ENCODE measurements at places on chromosomes 1 and 21.

- DNase-seq = no peak
These were observed 6.8 kb upstream of the PLCH2 start for GRCh38 chr1:2469103-2469940.

DNA sequence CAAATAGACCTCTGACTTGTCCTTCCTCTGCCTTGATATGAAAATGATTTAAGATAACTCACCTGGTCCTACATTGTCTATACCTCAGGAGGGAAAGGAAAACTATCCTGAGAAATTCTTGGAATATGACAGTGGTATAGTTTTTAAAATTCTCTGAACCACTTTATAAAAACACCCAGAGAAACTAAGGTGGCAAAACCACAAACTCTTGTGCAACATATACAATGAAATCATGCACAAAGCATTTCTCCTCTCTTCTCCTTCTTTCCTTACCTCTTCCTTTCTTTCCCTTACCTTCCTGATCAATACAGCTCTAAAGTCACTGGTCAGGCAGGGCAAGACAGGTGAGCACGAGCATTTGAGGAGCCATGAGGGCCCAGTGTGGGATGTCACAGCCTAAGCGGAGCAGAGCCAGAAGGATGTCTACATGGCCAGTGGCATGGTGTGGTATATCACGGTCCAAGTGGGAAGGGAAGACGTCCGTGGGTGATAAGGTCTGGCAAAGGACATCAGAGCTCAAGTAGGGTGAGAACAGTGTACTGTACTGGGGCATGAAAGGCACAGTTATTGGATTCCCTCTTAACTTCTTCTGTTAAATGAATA, 543.3 kb downstream of the DPYD start:
- DNase-seq = no peak

- DNase-seq = no peak
These were observed 88.4 kb downstream of the C21orf91 start for GRCh38 chr21:17730782-17731181.

DNA sequence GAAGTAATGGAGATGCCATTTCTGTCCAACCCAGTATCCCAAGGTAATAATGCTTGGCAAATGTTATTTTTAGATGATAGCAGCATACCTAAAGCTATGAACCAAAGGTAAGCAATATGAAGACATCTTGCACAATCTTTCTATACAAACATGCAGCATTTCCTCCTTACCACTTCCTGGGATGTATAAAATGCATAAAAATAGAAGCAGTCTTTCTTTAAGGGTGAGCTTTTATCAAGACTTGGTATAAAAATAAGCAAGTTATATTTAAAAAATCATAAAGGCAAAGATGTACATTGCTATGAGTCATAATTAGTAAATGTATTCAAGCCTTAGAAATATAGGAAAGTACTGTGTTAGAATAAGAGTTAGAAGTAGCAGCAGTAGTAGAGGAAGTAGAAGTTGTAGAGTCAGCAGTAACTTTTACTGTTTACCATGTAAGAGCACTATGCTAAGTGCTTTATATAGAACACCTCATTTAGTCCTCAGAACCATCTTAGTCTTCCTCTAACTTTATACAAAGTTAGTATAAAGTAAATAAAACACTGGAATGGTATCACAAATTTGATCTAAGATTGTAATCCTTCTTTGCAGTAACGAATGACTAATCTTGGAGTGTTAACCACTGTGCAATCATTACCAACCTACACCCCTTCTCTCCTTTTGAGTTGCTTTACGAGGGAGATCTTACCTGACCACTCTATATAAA, 371.3 kb downstream of the VAV3 start:
- DNase-seq = no peak

- DNase-seq = no peak
These were observed 12.8 kb downstream of the EIF2B3 start for GRCh38 chr1:44973645-44974044.

- DNase-seq = no peak
These were observed 66.5 kb upstream of the ERRFI1 start for GRCh38 chr1:8092657-8093056.

GRCh38 chr1:117685936-117686806, 80.3 kb downstream of the TENT5C start:
- no peak for DNase-seq

GRCh38 chr1:151606384-151606783, 5.5 kb upstream of the SNX27 start:
- DNase-seq = no peak

- no peak for DNase-seq
These were observed 16.8 kb downstream of the PHTF1 start for GRCh38 chr1:113742515-113742914.

DNA sequence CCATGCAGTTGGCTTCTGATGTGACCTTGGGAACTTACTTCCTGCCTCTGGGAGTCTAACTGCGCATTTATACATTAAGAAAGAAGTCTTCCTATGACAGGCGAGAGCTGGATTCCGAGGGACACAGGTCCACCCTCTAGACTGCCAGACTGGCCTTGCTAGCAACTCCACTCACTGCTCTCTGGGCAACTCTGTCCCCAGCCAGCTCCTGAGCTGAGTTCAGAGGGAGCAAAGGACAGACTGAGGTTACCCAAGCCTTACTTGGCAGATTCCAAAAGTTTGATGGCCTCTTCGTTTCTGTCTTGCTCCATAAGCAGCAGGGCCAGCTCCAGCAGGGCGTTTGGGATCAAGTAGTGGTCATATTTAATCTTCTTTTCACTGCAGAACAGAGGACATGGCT, 41.8 kb downstream of the TTC39A start:
- no peak for DNase-seq

DNA sequence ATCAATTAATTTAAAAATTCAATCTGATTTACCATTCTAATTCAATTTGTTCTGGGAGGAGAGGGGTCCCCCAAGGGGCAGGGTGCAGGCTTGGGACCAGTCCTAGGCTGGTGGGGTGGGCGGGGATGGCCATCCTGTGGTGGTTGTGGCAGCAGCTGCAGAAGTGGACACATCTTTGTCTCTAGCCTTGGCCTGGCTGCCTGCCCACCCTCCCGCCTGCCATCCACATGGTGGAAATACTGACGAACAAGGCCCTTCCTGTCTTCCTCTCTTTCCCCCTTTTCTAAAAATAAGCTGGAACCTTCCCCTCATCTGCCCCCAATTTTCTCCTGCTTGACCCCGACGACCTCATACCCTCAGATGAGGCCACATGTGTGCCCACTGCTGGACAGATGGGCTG, 130.9 kb downstream of the FOXD2 start:
- DNase-seq = peak; percentile 46

- DNase-seq = no peak
These were observed 68.6 kb upstream of the HSPA13 start for GRCh38 chr21:14451546-14451945.

DNA sequence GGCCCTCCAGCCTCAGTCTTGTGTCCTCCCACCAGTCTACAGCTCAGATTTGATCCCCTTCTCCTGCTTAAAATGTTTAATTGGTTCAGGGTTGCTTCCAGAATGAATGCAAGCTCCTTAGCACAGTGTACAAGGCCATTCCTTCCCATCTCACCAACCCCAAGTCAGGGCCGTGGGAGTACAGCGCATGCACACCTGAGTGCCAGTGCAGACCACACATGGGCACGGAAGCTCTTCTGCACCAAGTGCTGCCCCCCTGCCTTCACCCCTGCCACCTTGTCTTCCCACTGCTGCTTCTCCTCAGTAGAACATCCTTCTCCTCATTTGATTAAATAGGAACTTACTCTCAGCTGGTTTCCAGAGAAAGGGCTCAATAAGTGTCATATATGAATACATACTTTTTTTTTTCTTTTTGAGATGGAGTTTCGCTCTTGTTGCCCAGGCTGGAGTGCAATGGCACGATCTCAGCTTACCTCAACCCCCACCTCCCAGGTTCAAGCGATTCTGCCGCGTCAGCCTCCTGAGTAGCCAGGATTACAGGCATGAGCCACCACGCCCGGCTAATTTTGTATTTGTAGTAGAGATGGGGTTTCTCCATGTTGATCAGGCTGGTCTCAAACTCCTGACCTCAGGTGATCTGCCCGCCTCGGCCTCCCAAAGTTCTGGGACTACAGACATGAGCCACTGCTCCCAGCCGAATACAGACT, 9.3 kb downstream of the PMF1 start:
- DNase-seq = no peak

DNA sequence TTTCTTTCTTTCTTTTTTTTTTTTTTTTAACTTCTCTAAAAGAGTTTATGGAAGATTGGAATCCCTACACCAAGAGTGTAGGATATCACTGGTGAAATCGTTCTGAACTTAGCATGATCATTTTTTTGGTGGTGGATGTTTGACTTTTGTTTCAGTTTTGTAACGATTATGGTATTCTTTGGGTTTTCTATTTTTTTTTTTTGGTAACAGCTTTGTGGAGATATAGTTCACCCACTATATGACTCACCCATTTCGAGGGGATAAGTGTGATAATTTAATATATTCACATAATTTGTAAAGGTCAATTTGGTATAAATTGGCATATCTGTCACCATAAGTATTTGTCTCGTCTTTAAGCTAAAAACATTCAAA, 29.2 kb downstream of the AGPAT3 start:
- DNase-seq = no peak

GRCh38 chr21:20551939-20552338, 446.3 kb upstream of the NCAM2 start:
- no peak for DNase-seq

DNA sequence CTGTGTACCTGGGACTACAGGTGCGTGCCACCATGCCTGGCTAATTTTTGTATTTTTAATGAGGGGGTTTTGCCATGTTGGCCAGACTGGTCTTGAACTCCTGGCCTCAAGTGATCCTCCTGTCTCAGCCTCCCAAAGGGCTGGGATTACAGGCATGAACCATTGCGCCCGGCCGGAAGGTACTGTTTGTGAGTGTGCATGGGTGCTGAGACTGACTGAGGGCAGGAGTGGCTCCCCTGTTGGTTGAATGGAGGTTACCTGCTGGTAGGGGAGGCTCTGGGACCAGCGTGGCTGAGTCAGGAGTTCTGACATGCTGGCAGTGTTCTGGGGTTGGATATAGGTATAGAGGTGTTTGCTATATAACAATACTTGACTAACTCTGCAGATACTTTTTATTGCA, 10.4 kb downstream of the PRMT2 start:
- no peak for DNase-seq

DNA sequence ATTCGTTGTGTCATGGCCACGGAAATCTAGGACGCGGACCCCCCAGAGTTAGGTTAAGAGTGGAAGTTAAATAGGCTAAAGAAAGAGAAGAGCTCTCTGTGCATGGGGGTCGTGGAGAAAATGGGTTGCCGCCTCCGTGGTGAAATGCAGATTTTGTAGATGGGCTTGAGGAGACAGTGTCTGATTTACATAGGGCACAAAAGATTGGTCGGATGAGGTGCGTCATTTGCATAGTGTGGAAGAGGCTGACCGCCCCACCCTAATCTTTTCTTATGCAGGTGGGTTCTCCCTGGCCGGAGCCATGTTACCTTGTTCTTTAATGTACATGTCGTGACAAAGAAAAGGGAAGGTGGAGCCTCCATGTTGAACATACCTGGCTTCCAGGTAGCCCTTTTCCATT, 14.3 kb upstream of the SLC5A9 start:
- DNase-seq = no peak

DNA sequence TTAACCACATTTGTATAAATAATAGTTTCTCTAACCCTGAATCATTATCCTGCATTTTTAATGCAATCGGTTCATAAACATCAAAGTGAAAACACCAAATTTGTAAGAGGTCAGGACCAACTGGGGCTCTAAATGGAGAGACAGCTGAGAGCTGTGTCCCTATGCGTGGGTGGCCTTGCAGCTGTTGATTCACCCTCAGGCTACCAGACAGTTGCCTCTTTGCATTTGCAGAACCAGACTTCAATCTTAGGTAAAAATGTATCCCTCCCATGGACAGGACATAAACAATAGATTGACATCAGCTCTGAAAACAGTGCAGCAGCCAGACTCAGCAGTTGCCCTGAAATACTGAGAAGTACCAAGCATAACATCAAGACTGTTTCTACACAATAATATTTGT, 8.8 kb upstream of the TGFB2 start:
- DNase-seq = no peak

DNA sequence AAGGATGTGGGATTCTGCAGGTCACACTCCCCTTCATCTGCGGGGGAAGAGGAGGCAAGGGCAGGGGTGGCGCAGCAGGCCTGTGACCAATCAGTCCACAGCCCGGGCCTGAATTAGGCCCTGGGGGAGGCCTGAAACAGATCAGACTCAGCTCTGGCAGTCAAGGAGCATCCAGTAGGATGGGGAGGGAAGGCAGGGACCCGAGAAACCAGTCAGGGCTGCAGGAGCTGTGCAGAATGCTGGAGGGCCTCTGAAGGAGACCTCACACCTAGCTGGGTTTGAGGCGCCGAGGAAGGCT, 12.7 kb downstream of the TNNT2 start:
- no peak for DNase-seq

GRCh38 chr21:42026082-42026435, 15.9 kb upstream of the ZBTB21 start:
- DNase-seq = no peak

DNA sequence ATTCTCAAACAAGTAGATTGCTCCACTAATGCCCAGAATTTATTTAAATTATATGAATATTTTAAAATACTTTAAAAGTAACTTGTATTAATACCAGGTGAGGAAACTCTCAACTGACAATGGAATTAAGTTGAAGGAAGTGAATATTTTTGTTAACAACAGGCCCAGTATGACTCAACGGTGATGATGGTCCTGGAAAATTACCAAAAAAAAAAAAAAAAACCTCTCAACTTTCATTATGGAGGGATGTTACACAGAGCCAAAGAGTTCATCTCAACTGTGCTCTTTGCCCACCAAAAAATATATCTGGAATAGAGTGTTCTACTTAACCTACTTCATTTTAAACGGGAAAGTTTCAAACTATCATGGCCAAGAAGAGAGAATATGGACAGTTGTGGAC, 28.3 kb downstream of the CFH start:
- DNase-seq = no peak

GRCh38 chr1:94949681-94950661, 23.1 kb upstream of the CNN3 start:
- no peak for DNase-seq

GRCh38 chr1:186798960-186799688, 29.6 kb upstream of the PLA2G4A start:
- DNase-seq = no peak

DNA sequence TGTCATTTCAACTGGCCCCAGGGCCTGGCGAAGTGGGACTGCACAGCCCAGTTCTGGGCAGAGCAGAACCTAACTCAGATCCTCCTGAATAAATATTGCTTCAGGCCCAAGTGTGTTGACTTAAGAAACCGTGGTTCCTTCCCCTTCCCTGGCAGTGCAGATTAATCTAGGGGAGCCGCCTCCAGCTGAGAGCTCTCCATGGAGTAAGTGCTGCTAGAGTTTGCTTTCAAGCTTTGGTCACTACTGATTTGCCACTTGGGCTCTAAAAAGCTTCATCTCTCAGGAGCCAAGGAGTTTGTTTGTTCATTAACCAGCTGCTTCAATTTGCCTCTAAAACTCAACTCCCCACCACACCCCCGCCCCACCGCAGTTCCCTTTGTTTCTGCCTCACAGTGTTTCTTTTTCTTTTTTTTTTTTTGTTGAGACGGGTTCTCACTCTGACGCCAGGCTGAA, 112.1 kb downstream of the DTL start:
- DNase-seq = no peak

DNA sequence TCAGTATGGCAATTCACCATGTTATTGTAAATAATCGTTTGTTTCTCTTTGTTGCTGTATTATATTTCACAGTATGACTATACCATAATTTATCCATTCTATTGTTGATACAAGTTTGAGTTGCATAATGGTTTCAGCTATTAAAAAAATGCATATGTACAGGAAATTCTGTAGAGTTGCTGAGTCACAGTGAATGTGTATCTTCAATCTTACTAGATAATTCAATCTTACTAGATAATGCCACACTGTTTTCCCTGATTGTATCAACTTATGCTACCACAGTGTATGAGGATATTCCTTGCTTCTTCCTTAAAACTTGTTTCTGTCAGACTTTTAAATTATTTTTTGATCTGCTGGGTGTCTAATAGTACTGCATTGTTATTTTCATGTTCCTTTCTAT, 3.5 kb upstream of the COA6 start:
- DNase-seq = no peak

Measured in hypothalamus (tissue), 51 donors.